ENCODE measurements at places on chromosomes 6 and 20.

GRCh38 chr6:33744001-33744848, 2.5 kb downstream of the IP6K3 start:
- peak; percentile 48 for DNase-seq

DNA sequence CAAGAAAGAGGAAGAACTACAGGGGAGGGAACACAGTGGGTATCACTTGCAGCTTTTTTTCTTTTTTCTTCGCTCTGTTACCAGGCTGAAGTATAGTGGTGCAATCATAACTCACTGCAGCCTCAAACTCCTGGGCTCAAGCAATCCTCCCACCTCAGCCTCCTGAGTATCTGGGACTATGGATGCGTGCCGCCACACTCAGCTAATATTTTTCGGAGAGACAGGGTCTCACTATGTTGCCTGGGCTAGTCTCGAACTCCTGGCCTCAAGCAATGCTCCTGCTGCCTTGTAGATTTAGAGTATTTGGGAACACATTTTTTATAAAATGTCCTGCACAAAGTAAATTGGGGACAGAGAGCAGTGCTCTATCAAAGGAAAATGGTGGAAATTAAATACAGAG, 28.3 kb downstream of the PARD6B start:
- DNase-seq = no peak

GRCh38 chr20:3672547-3673171, 9.2 kb downstream of the ADAM33 start:
- no peak for DNase-seq

DNA sequence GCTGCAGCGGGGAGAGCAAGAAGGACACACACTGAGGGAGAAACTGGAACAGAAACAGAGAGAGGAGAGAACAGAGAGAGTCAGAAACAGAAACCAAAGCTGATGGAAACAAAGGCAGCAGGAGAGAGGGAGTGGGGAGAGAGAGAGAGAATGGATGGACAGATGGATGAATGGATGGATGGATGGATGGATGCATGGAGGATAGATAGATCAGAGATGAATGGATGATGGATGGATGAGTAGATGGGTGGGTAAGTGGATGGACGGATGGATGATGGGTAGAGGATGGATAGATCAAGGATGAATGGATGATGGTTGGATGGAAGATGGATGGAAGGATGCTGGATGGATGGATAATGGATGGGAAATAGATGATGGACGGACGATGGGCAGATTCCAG, 35.0 kb upstream of the PHACTR3 start:
- DNase-seq = no peak

DNA sequence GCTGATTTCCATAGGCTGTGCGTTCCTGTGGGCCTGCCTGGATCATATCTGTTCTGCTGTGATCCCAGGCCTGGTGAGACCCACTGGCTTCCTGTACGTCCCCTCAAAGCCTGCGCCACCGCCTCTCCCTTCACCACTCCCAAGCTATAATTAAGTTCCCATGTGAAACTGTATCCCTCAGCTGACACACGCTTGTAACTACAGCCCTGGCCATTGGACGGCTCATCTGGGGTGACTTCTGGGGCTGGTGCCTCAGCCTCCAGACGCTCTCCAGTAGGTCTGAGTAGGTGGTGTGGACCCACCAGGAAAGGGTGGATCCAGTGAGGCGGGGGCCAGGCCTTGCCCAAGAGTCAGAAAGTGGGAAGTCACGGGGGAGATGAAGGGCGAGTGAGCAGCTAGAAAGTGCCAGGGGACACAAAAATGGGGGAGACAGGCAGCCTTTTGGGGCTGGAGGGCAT, 21.0 kb downstream of the PPARD start:
- DNase-seq = no peak

- no peak for DNase-seq
These were observed 187.0 kb downstream of the PLCB1 start for GRCh38 chr20:8318965-8319625.

GRCh38 chr6:21781128-21781527, 187.6 kb downstream of the SOX4 start:
- DNase-seq = no peak

- DNase-seq = no peak
These were observed 20.0 kb downstream of the FAM209B start for GRCh38 chr20:56552911-56553629.

GRCh38 chr6:141202626-141203025, 930.1 kb upstream of the GJE1 start:
- DNase-seq = no peak

GRCh38 chr6:45556828-45557227, 179.1 kb upstream of the SUPT3H start:
- no peak for DNase-seq

GRCh38 chr6:38503960-38504682, 135.6 kb downstream of the BTBD9 start:
- DNase-seq = no peak

DNA sequence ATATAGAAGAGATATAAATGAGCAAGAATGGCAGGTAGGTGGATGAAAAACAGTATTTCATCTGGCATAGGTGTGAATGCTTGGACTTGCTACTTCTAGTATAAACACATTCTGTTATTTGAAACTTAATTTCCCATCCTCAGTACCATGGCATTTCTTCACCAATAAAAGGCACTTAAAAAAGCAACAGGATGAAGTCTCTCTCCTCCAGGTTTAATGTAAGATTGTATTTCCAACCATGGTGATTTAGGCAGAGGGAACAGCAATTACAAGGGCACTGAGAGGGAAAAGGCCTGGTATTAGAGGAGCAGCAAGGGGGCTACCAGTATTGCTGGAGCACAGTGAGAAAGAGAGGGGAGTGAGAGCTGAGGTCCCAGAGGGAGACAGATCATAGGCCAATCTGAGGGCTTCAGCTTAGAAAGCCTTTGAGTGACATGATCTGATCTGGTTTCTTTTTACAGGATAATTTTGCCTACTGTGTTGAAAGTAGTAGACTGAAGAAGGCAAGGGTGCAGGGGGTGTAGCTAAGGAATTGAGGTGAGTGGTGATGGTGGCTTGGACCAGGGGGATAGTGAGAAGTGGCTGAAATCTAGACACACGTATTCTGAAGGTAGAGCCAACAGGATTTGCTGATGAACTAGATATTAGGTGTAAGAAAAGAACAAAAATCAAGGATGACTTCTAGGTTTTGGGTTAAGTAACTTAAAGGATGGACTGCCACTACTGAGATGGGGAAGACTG, 67.8 kb upstream of the SMIM29 start:
- DNase-seq = no peak

- DNase-seq = no peak
These were observed 3.1 kb downstream of the STK4 start for GRCh38 chr20:44969300-44969894.

DNA sequence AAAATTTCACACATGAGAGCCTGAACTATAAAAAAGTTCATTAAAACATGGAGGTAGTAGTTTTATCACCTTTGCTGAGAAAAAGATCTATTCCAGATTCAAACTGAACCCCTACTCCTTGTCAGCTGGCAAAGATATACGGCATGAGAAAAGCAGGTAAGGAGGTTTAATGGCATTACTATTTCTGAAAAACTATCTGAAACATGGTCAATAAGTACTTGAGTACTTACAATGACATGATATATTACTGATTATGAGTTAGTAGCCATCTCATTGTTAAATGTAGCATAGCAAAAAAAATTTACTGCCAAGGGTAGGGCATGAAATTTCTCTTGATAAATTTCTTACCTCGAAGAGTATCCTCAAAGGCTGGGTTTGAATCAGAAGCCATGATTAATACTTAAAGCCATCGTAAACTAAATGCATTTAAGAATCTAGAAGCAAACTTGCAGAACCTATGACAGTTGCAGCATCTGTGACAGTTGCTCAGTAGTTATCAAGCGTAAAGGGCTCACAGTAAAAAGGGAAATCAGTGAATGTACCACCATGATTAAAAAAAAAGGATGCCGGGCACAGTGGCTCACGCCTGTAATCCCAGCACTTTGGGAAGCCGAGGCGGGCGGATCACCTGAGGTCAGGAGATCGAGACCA, 8.7 kb downstream of the SLC17A5 start:
- no peak for DNase-seq
